ENCODE measurements at places on chromosomes 13 and 19.

DNA sequence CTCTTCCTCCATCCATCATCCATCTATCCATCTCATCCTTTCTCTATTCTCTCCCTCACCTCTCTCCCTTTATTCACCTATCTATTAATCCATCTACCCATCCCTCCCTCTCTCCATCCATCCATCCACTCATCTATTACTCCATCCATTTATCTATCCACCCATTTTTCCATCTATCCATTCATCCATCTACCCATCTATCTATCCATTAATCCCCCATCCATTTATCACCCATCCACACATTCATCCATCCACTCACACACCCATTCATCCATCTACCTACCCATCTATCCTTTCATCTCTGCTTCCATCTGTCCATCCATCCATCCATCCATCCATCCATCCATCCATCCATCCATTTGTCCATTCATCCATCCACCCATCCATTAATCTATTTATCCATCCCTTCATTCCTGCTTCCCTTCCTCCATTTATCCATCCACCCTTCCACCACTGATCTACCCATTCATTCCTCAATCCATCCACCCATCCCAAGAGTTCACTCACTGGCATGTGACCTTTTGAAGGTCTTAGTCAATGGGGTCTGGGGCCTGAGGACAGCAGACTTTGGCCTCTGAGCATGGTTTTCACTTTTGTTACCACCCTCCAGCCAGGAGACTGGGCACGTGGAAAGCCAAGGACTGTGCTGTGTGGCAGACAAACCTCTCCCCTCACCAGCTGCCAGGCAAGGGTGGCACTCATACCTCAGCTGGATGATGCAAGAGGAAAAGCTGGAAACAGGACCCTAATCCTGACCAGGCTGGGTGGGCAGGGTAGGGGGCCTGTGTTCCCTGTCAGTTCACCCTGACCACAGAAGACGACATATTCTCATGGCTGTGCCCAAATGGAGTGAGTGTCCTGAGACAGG, 126.7 kb downstream of the URI1 start:
- DNase-seq, result no peak

DNA sequence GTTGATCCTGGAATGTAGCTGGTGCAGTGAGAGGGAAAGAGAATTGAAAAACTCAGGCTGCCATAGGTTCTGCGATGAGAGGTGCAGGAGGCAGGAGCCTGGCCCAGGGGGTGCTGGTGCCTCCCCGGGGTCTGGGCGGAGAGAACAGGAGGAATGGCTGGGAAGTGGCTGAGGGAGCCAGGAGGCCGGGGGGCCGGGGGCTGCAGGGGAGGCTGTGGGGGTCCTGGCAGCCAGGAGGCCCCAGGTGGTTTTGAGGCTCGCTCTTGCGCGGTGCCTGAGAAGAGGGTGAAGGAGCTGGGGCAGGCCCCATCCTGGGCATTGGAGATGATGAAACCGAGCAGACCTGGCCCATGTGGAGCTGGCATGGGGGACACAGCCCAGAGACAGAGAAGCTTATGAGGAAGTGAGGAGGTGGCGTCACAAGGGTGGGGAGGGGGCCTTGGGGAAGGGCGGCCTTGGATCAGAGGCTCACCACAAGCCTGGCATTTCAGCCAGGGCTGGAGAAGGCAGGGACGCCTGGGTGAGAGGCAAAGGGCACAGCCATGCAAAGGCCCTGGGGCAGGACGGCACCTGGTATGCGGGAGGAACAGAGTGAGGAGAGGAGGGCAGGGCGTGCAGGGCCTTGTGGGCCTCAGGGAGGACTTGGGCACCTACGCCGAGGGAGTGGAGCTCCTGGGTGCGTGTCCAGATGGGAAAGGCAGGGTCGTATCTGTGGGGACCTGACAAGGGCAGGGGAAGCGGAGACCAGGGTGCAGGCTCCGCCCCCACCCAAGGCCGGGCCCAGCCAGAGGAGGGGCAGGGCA, 1.3 kb upstream of the TEKTIP1 start:
- DNase-seq, result no peak

DNA sequence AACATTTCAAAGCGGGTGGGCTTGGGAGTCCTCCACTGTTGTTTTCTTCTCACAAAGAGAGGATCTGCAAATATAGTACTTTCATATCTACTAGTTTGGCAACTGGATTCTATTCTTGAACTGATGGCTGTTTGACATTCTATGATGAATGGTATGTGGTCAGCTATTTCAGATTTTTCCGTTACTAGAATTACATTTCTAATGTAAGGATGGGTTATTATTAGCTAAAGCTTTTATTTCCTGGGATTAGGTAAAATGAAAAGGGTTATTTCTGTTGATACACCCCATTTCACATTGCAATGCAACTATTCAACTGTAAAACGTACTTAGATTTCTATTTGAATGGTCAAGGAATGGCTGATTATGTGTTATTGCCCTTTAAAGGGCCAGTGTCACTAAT, 629.7 kb downstream of the DACH1 start:
- DNase-seq, result no peak

DNA sequence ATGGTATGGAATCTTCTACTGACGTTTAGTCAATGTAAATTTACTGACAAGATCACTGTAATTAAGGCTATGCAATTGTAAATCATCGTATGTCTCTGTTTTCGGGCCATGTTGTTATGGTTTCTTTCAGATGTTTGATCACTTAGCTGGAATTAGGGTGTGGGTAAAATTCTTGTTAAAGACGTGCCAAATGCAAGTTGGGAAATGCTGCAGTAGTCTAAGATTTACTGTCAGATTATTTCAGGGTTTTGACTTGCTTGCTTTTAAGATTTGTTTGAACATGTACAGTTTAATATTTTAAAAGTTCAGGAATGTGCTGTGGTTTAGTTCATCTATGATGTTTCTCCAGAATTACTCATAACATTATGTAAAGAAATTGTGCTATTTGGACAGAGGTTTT, 10.8 kb downstream of the NDFIP2 start:
- no peak for DNase-seq

DNA sequence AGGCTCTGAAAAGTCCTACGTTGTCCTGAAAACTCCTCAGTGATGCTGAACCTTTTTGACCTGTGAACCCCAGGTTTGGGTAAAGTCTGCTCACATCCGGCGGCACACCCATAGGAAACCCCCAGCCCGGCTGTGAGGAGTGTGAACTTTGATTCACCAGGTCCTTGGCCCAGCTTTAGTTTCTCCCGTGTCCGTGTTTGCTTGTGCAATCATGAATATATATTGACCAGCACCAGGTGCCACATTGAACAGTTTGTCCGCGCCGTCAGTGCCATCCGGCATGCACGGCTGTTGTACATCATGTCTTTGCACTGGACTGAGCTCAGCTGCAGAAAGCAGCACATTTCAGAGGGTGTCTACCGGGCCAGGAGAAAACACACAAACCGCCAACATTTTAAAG, 45.3 kb downstream of the NFIC start:
- DNase-seq, result no peak

DNA sequence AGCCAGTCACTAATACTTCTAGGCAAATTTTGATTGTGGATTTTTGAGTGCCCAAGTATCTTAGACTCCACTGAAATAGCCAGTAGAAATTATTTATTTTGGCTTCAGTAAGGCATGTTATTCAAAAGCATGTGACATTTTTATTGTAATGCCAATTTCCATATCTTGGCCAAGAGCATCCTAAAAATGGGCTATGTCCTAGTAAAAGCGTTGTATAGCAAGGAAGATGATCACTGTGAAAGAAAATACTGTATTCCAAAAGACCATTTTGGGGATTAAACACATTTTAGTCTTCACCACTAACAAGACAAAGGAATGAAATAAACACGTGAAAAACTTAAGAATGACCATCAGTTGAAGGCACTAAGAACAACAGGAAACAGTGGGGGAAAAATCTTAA, 149.1 kb downstream of the NUFIP1 start:
- DNase-seq, result no peak
